ENCODE measurements at places on chromosomes 13 and 19.
A peak's percentile ranks its signal among the peaks of the same experiment; 100 is the strongest.

- DNase-seq = no peak
Measured at GRCh38 chr19:17104679-17105078, 29.1 kb downstream of the MYO9B start.

- DNase-seq = no peak
Measured at GRCh38 chr19:19487950-19488874, 27.1 kb downstream of the TSSK6 start.

GRCh38 chr19:42076380-42076944 is 496 bp downstream of the ZNF574 start:
- no peak for DNase-seq

DNA sequence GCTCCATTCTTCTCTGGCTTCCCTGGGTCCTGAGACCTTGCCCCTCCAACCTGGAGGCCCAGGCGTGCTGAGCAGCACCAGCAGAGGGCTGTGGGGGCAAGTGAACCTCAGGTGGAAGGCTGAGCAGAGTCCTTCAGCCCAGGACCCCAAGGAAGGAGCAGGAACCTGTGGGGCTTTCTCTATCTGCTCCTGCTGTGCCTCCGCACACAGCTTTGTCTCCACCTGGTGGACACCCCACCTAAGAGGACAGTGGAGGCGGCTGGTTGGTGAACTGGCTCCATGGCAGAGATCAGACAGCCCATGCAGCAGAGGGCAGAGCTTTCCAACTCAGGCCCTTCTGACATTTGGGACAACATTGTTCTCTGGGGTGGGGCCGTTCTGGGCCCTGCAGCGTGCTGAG is 19.7 kb downstream of the ZFR2 start:
- peak; percentile 42 for DNase-seq

- DNase-seq = no peak
Measured at GRCh38 chr13:45015300-45015699, 26.0 kb downstream of the GPALPP1 start.

DNA sequence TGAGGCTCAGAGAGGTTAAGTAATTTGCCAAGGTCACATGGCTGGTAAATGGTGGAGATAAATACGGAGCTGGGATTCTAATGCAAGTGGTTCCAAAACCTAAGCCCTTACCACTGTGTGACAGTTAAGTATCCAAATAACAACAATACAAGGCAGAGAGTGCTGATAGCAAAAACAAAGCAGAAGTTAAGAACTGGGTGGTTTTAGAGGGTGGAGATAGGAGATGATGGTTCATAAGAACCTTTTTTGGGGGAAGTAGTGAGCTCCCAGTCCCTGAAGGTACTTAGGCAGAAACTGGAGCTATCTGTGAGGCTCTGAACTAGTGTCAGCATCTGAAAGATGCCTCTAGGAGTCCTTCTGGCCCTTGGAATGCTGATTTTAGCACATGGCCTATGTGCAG is 56.2 kb upstream of the UBE2L5 start:
- peak; percentile 51 for DNase-seq

GRCh38 chr13:30572859-30573275 is 44.9 kb upstream of the USPL1 start:
- DNase-seq = peak; percentile 64

GRCh38 chr13:108003626-108004025 is 211.7 kb downstream of the LIG4 start:
- no peak for DNase-seq

- DNase-seq = no peak
Measured at GRCh38 chr19:40954573-40954972, 36.5 kb upstream of the CYP2B6 start.

DNA sequence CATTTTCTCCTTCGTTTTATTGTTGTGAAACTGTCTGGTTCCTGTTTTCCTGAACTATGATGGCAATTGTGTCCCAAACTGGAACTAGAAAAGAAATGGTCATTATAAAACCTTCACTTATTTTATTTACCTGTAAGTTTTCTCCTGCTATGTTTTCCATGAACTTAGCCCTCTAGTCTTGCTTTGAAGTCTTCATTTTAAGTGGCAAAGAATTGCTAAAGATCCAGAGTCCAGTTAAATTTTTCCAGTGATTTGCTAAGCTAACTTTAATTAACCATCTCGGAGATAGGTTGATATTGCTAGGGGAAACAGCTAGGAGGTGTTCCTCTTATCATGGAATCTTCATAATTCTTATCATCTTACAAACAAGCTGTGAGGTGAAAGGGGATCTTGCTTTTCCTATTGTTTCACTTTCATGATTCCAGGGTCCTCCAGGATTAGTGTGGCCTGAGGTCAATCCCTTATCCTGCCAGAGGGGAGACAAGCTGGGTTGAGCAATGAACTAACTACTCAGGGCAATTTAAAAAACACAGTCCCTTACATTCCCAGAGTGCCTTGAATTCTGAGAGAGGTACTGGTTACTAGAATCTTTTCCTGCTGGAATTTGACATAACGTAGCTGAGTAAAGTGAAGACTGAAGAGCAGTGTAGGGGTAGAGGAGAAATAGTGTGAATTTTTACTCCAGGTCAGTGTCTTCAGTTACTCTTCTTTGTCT is 112.5 kb downstream of the ESD start:
- no peak for DNase-seq

- DNase-seq = no peak
Measured at GRCh38 chr13:44306371-44307192, 67.0 kb upstream of the SERP2 start.

- DNase-seq = no peak
Measured at GRCh38 chr13:34127523-34127922, 309.6 kb downstream of the RFC3 start.

- DNase-seq = peak; percentile 65
Measured at GRCh38 chr19:12090807-12091206, 26.3 kb downstream of the ZNF844 start.

- no peak for DNase-seq
Measured at GRCh38 chr13:76222511-76222910, 586.4 kb downstream of the LMO7 start.

- no peak for DNase-seq
Measured at GRCh38 chr13:30560212-30560611, 57.5 kb upstream of the USPL1 start.

Measured in B cell (primary cell).